ENCODE measurements at places on chromosomes 3 and 15.

DNA sequence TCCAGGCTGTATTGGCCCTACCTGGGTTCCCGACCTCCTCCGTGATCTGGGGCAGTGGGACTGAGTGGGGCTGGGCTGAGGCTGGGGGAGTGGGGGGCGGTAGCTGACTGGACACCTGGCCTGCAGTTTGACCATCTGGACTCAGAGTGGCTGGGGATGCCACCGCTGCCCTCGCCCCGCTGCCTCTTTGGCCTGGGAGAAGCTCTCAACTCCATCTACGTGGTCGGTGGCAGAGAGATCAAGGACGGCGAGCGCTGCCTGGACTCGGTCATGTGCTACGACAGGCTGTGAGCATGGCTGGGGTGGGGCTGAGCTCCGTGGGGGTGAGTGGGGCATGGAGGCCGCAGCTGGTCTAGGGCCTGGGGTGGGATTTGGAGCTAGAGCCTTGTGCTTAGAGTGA lies 2.7 kb downstream of the KLHL40 start:
- no peak for DNase-seq

DNA sequence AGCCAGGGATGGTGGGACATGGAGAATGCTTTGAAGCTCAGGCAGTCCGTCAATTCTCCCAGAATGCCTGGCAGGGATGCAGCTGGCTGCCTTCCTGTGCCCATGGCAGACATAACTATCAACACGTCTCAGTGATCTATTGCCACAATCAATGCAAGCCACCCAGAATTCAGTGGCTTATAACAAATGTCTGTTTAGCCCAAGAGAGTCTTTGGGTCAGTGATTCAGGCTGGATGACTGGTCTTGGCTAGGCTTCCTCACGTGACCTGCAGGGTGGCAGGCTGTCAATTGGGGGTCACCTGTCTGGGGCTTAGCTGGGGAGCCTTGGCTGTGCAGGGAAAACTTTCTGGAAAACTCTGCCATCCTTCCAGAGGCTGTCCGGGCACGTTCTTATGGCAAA lies 213.1 kb upstream of the LRRFIP2 start:
- DNase-seq: no peak

DNA sequence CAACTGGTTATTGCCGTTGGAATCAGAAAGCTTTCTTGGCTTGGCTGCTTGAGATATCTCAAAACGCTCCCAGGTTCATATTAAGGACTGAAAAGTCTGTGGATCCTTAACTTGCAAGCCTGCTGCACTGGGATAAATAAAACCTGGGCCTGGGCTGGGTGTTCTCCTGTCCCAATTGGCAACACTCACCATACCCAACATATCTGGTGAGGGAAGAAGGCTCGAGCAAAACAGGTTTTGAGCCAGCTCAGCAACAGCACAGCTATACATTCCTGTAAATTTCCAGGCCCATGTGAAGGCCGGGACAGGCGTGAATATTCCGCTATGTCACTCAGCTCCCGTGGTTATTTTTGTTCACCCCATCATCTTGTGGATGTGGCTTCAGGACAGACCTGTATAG lies 169.0 kb upstream of the BCL6 start:
- DNase-seq: no peak

DNA sequence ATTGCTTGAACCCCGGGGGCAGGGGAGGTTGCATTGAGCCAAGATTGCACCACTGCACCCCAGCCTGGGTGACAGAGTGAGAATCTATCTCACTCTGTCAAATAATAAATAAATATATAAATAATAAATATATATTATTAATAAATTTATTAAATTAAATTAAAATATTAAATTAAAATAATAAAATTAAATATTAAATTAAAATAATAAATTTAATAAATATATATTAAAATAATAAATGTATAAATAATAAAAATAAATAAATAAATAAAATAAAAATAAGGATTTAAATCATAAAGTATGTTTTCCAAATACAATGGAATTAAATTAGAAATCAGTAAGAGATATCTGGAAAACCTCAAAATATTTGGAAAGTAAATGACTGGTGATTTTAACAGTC lies 43.3 kb downstream of the ATOSA start:
- DNase-seq: no peak

- no peak for DNase-seq
Measured at GRCh38 chr3:108505811-108506210, 4.6 kb downstream of the MYH15 start.
